ENCODE measurements at places on chromosomes 13 and 19.

DNA sequence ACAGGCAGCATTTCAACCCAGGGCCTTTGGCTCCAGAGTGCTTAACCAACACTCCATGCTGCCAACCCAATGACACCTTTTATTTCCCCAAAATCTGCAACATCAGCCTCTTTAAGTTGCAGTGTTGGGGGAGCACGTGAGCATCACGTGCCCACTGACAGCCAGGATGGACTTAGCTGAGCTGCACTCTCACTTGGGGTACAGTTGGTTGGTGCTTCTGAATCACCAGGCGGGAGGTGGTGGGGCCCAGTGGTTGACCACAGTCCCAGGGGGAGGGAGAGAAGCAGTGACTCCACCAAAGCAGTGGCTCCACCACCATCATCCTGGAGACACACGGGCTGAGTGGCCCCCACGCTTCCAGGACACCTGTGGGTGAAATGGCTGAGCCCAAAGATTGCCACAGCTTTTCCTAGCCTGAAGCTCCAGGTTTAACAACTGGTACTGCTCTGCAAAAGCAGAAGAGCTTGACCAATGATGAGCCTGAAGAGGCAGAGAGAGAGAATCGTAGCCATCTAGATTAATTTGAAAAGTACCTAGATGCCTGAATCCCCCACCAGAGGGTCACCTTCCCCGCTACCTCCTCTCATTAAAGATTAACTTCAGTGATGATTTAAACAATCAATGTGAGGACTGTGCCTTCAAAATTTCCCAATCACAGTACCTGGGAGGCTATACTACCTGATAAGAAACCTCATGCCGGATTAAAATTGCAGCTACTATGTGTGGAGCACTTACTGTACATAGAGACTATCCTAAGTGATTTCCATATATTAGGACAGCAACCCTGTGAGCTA lies 193.8 kb downstream of the FOXO1 start:
- DNase-seq, result no peak

GRCh38 chr13:19672990-19673389 lies 39.5 kb downstream of the MPHOSPH8 start:
- DNase-seq, result no peak

DNA sequence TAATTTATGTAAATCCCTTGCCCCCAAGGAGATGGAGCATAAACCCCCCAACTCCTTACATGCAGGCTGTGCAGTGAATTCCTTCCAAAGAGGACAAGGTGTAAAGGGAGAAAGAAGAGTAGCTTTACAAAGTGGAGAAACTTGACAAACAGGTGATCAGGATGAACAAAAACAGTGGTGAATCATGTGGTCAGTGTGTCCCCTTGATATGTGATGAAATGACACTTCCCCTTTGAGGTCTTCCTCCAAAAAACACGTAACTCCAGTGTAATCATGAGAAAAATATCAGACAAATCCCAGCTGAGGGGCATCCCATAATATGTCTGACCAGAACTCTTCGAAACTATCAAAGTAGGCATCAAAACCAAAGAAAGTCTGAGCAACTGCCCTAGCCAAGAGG lies 29.5 kb upstream of the AKT2 start:
- DNase-seq, result no peak

DNA sequence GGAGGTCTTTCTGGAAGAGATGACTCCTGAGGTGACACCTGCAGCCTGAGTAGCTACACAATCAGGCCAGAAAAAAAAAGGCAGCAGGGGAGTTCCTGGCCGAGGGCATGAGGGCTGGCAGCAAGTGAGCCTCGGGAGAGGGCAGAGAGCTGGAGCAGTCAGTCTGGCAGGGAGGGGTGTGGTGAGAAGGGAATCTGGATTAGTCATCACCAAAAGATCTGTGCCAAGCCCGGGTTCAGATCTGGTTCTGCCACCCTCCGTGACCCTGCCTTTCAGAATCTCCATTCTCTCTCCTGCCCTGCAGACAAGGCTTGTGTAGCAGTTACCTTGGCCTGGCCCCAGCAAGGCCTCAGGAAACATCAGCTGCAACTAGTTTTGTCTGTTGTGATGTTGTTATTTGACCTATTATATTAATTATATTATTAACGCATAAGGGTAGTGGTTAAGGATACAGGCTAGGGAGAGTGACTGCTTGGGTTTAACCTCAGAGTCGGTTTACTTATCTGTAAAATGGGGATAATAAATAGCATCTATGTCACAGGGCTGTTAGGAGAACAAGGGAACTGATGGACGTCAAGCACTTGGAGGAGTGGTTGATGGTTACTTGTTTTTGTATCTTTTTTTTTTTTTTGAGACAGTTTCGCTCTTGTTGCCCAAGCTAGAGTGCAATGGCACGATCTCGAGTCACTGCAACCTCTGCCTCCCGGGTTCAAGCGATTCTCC lies 2.7 kb upstream of the CAPNS1 start:
- DNase-seq, result no peak

- no peak for DNase-seq
Observed at GRCh38 chr13:108897955-108898354, 268.5 kb downstream of the MYO16 start.

DNA sequence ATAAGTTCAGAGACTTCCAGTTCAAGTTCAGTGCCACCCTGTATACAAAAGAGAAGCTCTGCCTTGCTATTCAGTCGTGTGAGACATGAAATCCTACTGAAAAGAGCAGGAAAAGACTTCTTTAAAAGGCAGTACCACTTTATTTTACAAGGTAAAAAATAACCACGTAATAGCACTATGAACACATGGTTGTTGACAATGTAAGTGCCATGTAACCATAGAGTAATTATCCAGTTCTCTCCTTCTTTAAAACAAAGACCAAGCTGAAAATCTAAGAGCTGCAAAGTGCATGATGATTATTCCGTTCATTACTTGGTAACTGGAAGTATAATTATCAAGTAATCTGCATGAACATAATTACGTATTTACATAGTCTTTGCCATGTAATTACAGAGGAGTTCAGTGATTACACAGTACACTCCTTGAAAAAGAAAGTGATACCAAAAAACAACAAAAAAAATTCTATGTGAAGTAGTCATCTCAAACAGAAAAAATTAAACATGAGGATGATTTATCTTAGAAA lies 288.7 kb downstream of the EFNB2 start:
- no peak for DNase-seq

- DNase-seq, result no peak
Observed at GRCh38 chr13:44148159-44148914, 225.3 kb upstream of the SERP2 start.

GRCh38 chr19:4576016-4576933 lies 16.8 kb upstream of the SEMA6B start:
- peak; percentile 26 for DNase-seq

DNA sequence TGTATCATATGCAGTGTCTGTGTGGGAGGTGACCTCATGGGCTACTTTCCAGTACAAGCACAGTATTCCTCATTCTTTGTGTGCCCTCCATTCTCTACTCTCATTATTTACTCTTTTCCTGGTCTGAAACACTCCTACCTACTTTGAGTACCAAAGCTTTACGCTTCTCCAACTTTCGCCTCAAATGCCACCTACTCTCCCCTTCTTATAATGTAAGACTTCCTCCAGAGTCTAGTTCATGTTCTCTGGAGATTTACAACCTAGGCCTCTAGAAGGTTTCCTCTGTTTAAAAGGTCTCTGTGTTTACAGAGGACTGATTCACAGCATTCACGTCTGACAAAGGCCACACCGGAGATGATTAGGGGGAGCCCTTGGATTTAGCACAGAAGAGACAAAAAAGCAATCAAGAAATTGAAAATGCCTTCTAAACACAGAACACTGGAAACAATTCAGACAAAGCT lies 302.0 kb downstream of the KLF12 start:
- no peak for DNase-seq

DNA sequence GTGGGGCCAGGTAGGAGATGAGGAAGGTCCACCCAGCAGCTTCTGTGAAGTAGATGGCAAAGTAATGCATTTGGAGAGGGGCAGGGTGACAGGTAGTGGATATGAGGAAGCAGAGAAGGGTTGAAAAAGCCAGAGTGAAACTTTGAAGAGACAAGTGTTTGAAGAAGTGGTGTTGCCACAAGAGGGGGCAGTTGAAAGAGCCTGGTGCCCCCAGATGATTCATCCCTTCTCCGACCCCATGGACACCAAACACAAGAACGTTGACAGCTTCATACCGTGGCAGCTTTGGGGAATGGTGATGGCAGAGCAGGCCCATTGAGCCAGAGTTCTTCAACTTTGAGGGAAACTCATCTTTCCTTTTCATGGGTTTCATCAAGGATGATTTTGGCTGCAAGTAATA lies 19.9 kb downstream of the IFNL3 start:
- DNase-seq, result no peak

DNA sequence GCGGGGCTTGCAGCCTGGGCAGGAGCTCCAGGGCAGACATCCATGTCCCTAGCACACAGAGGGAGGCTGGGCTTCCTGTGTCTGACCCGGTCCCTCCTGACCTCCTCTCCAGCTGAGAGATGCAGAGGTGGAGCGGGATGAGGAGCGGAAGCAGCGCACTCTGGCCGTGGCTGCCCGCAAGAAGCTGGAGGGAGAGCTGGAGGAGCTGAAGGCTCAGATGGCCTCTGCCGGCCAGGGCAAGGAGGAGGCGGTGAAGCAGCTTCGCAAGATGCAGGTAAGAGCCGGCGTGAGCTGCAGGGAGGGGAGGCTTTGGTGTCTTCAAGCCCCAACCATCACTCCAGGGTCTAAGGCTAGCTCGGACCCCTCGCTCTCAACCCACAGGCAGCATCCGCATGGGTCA lies 38.4 kb downstream of the KCNC3 start:
- DNase-seq, result no peak

DNA sequence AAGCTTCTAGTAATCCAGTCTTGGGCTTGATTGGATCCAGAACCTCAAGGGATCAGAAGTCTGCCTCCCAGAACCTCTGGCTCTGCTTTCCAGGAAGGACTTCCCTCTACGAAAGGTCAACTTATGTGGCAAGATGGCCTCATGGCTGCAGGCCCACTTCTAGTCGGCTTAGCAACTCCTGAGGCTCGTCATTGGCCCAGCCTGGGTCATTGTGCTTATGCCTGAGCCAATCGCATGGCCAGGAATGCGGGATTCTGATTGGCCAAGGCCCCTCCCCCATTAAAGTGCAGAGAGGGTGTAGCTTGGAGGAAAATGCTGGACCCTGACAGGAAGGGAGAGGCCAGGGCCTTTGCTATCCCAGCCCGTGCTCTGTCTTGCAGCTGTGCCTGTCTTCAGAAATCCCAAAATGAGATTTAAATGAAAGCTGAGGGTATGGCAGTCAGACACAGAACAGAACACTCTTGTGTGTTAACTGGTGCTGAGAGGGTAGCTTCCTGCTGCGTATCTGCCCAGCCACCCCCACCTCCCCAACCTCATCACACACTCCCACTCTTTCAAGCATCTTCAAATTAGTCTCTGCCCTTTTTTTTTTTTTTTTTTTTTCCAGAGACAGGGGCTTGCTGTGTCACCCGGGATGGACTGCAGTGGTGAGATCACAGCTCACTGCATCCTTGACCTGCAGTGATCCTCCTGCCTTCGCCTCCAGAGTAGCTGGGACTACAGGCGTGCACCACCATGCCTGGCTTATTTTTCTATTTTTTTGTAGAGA lies 5.5 kb upstream of the CCNE1 start:
- DNase-seq, result no peak

DNA sequence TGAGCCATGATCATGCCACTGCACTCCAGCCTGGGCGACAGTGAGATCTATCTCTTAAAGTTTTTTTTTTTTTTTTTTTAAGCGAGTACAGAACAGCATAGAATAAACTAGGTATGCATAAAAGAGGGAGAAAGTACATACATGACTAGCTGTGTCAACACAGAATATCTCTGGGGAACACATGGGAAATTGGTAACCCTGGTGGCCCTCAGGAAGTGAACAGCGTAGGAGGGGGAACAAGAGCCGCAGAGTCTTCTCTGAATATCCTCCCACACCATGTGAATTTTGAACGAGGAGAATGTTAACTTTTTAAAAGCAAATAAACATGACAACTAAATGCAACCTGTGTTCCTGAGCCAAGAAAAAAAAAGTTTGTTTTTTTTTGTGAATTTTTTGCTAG lies 15.2 kb downstream of the PHLDB3 start:
- DNase-seq, result no peak

DNA sequence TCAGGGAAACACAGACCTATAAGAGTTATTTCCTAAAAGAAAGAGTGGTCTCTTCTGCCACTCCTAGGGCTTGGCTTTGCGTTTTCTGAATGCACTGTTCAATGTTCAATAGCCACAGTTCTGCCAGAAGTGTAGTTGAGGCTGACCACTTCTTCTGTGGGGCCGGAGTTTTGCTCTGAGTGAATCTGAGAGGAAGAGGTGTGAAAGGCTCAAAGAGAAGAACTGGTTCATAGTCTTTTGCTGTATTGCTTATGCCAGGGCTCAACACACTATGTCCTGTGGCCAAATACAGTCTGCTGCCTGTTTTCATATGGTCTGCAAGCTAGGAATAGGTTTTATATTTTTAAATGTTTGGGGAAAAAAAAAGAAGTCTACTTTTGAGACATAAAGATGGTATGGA lies 128.2 kb downstream of the STOML3 start:
- no peak for DNase-seq

DNA sequence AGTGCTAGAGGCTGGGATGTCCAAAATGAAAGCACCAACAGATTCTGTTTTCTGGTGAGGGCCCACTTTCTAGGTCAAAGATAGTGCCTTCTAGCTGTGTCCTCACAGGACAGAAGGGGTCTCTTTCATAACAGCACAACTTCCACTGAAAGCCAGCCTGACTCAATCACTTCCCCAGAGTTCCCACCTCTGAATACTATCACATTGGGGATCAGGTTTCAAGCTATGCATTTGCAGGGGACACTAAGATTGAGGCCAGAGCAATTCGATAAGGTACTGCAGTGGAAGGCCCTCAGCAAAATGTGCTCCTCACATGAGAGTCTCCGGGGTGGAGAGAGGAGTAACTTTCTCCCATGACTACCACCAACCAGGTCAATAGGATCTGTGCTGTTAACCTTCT lies 1501.5 kb downstream of the EFNB2 start:
- no peak for DNase-seq

GRCh38 chr19:45526143-45526542 lies 18.9 kb downstream of the VASP start:
- DNase-seq, result no peak

GRCh38 chr19:48982280-48982679 lies 10.8 kb downstream of the GYS1 start:
- no peak for DNase-seq

GRCh38 chr13:111666164-111666776 lies 345.8 kb downstream of the TEX29 start:
- no peak for DNase-seq

Data from stimulated activated CD4-positive, alpha-beta T cell treated with anti-CD3 and anti-CD28 coated beads, Interleukin-1b, Interleukin-23, amount 100 ng/mL, for 1 hour (primary cell).